Heart right ventricle (tissue), 16 donors: ENCODE measurements at places on chromosomes 3 and 15. TPM values are rescaled to one million over a fixed set of nuclear protein-coding genes. Genes with fewer than 3 reads are reported as not detected.

- DNase-seq, result no peak
Measured at GRCh38 chr3:65265942-65266590, 578.3 kb upstream of the ADAMTS9 start.

DNA sequence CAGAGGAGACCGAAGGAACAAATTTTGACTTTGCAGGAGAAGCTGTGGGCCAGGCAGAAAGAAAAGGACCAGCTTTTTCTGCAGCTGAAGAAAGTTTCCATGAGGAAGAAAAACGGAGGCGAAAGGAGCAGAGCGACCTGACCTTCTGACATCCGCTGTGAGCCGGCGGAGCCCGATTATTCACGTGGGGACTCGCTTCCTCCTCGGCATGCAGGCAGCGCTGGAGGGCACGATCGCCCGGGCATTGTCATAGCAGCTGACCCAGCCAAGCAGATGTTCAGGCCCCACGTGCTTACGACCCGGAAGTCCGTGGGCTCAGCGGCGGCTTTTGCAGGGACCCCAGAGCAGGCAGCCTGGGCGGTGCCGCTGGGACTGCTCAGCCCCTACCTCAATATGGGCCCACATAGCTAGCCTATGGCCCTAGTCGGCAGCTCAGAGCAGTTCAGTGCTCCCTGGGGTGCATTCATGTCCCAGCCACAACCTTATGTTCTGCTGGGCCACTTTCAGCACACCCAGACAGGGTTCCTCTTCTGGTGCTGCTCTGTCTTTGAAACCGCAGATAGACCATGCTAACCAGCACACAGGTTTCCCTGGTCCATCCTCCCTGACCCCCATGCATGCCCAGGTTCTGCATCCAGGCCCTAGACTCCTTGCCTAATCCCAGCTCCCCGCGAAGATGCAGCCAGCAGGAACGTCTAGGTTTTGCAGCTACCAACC is 10.5 kb upstream of the EIF4A2 start:
- peak; percentile 70 for DNase-seq

GRCh38 chr3:146465693-146466465 is 3.5 kb downstream of the PLSCR2 start:
- no peak for DNase-seq

GRCh38 chr15:87866961-87867360 is 389.6 kb downstream of the NTRK3 start:
- no peak for DNase-seq

DNA sequence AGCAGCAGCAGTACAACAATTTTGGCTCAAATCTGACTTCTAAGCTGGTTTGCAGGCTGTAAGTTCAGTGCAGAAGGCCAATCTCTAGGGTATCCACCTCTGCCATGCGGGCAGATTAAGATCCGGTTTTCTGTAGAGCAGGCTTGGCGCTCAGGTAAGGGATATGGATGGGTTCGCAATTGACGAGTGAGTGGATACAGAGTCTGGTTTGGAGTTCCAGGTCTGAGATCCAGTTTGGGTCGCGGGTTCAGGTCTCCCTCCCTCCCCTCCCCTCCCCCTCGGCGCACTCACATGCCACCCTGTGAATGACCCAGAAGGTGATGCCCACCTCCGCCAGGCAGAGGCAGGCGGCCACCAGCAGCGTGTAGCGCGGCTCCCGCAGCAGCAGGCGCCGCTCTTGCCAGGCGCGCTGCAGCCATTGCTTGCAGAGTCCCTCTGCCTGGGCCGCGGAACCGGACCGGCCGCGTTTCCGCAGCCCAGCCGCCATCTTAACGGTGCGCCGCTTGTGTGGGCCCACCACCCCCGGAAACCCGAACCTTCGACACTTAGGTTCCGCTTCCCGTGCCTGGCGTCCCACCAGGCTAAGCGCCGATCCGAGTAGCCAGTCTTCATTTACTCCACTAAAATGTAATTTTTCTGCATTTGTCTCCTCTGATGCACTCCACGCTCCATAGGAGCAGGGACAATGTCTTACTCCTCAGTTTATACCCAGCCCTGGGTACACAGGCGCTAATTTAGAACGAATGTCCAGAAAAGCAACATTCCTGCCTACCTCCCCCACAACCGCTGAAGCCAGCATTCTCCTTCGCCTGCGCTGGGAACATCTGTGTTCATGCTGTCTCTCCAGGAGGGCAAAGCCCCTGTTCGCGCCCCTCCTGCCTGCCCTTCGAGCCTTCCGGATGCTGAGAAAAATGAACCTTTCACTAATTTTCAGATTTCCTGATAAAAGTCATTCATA is at the start of gene ALG3:
TSS of gene ALG3 (minus strand) at position 509 of the 958 bp plus-strand sequence. CDS start at position 487, 22 bp downstream.
- DNase-seq, result peak; percentile 86

DNA sequence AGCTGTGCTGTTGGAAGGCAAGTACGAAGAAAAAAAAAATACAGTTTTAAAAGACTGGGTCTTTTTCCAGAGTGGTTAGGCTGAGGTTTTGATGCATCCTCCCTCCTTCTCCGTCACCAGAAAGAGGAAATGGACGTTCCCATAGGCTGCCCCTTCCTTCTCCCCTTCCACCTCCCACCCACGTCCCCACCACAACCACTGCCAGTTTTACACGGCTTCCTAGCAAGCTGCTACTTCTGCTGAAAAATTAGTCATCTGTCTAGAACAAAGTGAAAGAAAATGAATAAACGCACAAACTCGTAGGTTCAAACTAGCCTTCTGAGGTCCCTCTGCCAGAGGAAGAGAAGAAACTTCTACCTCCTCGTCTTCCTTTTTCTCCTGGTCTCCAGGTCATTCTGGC is 71.6 kb upstream of the RPL35A start:
- no peak for DNase-seq

DNA sequence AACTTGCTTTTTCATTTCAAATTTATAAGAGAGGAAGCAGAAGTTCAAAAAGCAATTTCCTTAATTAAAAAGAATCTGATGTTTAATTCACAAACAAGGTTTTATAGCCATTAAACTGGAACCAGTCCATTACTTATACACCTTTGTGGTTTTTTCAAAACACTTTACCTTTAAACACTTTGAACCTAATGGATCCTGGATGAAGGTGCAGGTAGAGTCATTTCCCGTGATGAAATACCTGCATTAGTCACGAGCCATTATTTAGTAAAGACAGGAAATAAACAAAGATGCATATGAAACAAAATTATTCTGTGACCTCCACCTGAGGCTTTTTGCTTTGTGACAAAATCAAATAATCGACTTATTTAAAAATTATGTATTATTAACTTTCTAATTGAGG is 341.7 kb upstream of the UBE2E2 start:
- no peak for DNase-seq

DNA sequence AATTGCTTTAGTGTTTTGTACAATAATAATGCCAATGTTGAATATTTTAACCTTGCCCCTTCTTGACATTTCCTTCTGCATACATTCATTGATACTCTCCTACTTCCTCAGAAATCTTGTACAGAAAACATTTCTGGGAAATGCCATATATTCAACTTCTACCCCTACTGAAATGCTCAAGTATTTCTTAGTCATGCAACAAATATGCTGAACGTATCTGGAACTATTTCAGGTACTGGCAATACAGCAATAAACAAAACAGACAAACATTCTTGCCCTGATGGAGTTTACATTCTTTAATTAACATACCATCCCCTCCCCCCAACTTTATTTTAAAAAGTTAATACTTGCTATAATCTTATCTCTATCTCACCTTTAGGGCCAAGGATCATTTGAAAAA is 147.2 kb downstream of the STAG1 start:
- DNase-seq, result no peak

DNA sequence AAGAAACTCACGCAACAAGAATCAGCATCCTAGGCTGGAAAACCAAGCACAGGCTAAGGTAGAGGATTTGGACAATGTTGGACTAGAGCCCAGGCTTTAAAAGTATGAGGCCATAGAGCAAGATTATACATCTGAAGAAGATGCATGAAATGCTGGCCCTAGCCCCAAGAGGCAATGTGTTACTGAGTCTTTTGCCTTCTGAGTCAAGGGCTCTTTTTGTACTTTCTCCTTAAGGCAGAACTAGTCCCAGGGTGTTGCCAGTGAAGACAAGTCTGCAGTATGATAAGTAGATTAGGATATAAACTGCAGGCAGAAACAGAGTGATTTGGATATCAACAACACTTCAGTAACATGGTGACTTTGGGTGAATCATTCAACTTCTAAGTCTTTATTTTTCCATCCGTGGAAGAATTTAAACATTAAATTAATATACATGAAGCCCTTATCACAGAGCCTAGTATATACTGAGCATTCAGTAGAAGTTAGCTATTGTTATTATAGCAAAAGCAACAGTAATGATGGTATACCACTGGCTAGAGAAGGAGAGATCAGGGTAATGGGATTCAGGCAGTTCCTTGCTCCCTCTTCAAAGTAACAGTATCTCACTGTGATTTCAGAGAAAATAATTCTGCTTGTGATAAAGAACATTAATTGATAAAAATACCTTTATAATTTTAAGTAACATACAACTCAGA is 99.9 kb upstream of the MLF1 start:
- no peak for DNase-seq

DNA sequence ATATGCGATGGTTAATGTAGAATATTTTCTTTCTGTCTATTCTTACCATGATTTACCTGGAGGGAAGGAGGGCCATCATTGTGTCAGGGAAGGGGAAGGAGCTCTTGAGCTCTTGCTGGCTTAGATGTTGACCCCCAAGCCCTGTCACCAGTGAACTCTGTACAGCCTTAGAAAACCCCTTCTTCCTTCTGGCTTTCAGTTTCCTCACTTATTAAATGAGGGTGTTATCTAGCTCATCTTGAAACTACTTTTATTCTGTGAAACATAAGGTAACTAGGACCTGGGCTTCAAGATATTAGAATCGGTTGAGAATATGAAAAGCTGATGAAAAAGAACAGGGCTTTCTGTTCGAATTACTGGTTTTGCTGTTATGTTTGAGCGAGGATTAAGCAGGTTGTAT is 25.1 kb upstream of the UTS2B start:
- DNase-seq, result no peak

DNA sequence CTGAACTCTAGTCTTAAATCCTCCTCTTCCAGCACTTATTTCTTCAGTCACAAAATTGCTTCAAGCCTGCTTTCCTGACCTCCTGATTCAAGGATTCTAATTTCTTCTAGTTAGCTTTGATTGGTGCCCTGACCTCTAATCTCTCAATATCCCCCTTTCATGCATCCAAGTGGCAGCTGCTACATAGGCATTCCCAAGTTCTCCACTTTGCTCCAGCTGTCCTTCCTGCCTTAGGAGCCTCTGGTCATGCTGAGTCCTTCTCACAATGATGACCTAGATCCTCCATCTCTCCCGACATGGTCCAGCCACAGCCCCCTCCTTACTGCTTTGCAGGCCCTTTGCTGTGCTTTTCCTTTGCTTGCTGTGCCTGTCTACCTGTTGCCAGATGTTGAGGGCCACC is 347.8 kb upstream of the C2CD4B start:
- no peak for DNase-seq

DNA sequence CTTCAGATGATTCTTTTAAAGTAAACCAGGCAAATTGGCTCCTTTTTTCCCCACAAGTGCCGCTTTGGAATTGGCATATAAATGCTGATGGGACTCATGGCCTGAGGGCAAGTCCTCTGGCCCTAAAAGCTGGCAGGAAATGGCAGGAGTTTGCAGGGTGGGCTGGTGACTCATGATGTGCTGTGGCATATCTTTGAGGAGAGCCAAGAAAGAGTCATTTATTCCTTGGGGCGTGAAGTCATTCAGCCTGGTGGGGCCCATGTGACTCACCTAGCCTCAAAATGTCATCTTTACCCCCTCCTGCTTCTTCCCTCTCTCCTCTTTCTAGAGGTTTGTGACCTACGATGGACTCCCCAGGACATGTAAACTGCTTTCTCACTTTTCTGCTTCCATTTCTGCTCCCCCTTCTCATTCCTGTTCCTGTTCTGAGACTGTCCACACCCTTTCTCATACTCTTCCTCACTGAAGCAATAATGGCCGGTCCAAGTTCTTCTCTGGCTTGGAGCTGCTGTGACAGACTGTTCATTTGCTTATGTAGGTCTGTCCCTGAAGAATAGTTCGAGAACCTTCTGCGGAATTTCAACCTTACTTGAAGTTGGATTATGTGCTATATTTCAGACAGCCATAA is 326.1 kb downstream of the SATB1 start:
- no peak for DNase-seq

GRCh38 chr15:80915472-80915871 is 74.1 kb downstream of the MESD start:
- no peak for DNase-seq

GRCh38 chr3:13240928-13241618 is 167.8 kb upstream of the IQSEC1 start:
- DNase-seq, result no peak

DNA sequence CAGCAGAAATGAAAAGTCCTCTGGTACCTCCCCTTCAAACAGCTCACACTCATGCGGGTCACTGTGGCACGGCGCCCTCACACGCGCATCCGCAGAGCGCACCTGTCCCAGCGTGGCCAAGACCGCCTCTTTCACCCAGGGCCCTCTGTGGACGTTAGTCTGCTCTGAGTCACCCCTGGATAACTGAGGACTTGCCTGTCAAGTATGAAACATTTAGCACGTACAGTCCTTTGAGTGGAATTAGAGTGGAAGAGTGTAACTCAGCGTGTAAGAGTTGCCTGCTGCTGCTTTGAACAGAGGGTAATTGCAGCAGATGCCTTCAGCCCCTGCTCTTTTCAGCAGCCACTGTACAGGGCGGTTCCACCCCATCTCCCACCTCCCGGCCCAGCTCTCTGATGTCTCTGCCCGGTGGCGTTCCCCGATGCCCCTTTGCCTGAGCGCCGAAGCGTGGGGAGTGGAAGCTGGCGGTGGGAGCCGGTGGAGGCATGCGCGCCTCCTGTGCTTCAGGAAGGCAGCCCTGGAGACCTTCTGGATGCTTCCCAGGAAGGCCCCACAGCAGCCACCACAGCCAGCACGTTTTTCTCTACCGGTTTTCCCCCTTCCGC is 23.0 kb downstream of the CPN2 start:
- DNase-seq, result no peak

DNA sequence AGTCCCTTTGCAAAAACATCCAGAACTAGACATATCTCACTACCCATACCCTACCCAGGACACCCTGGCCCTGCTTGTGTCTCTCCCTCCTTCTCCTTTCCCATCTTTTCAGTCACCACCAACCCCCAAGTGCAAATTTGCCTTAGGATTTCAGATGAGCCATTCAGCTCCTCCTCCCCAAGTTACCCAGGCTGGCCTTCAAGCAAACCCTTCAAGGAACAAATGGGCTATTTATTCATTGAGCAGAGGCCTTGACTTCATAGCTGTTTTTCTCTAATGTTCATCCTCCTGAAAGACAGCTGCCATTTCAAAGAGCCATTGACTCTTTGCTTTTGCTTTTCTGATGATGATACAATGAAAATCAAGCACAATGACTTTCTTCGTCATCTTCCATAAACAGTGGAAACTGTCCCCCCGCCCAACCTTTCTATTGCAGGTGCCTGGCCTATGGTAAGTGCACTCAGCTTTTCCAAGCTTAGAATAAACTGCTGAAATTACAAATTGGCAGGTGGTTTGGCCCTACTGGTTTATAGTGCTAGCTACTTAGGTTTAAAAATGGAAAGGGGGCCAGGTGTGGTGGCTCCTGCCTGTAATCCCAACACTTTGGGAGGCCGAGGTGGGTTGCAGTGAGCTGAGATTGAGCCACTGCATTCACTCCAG is 26.1 kb upstream of the KLHL6 start:
- DNase-seq, result no peak

- no peak for DNase-seq
Measured at GRCh38 chr3:85572426-85572825, 613.6 kb downstream of the CADM2 start.

GRCh38 chr3:179961071-179961702 is 75.5 kb downstream of the PEX5L start:
- no peak for DNase-seq

The EPHA3 gene
- 2.9 TPM for total RNA-seq

The OR5K2 gene
- total RNA-seq, result not detected

The SLC35G2 gene
- total RNA-seq, result 5.1 TPM

The RNF7 gene
- total RNA-seq, result 77.2 TPM

The TLR9 gene
- not detected for total RNA-seq

The CIDEC gene
- 12.4 TPM for total RNA-seq

The CDHR4 gene
- total RNA-seq, result not detected
